Stimulated activated CD4-positive, alpha-beta T cell treated with anti-CD3 and anti-CD28 coated beads, Interleukin-1b, Interleukin-23, amount 100 ng/mL, for 1 hour (primary cell): ENCODE measurements at places on chromosomes 7 and 10.

DNA sequence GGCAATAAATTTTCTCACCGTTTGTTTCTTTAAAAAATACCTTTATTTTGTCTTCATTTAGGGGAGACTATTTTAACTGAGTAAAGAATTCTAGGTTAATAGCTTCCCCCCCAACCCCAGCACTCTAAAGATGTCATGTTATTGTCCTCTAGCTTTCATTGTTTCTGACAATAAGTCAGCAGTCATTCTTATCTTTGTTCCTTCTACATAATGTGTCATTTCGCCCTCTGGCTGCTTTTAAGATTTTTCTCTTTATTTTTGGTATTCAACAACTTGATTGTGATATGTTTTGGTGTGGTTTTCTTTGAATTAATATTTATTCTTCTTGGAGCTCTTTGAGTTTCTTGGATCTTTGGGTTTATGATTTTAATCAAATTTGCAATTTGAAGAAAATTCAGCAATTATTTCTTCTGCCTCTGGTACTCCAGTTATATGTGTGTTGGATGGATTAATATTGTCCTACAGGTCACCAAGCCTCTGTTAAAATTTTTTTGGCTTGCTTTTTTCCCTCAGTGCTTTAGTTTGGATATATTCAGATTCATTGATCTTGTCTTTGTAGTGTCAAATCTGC is 64.6 kb upstream of the ELN start:
- no peak for DNase-seq

DNA sequence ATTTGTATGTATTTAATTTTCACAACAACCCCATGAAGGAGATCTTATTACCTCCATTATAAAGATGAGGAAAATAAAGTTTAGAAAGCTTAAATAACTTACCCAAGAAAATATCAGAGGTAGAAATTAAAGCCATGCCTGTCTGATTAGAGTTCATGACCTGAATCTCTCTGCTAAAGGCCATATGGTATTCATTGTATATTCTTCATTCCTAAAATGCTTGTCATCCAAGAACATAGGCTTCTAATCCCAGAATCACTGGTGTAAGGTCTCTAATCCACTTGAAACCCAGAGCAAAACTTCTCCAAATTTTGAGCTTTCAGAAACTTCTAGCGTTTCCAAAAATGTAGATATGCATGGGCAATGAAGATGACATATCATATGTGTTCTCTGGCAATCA is 72.3 kb upstream of the YAE1 start:
- no peak for DNase-seq

GRCh38 chr10:103671126-103671895 is 177.8 kb downstream of the NEURL1 start:
- DNase-seq: no peak

DNA sequence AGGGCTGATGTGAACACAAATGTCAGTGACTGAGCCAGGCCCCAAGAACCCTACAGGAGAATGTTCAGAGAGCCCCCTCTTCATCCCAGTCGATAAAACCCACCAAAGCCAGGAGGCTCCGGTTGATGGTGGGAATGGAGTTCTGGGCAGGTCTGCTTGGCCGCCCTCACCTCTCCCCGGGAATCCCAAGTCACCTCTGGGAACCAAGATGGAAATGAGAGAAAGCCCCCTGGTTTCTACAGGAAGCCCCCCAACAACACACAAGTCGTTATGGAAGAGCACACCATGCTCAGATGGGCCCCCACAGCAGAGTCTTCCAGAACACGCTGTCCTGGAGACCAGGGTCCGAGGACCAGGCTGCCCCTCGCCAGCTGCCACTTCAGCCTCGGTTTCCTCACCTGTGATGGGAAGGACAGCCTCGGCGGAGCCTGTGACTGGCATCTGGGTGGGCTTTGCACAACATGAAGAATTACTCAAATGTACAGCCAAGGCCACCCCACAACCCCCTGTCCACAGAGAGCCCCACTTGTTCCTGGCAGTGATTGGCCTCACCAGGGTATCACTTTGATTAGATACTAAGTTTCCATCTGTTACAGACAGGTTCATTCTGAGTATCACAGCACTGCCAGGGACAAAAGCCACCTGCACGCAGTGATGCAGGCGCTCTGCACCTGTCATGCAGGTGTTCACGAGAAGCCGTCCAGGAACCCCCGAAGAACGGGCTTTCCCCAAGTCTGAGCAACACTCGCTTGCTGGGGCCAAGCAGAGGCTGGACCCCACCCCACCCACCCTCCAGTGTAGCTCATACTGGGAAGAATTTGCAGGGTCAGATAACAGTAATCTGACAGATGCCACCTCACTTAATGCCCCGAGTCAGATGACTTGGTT is 57.6 kb downstream of the MKI67 start:
- no peak for DNase-seq

GRCh38 chr7:95126053-95126709 is 198.2 kb downstream of the PON1 start:
- no peak for DNase-seq

DNA sequence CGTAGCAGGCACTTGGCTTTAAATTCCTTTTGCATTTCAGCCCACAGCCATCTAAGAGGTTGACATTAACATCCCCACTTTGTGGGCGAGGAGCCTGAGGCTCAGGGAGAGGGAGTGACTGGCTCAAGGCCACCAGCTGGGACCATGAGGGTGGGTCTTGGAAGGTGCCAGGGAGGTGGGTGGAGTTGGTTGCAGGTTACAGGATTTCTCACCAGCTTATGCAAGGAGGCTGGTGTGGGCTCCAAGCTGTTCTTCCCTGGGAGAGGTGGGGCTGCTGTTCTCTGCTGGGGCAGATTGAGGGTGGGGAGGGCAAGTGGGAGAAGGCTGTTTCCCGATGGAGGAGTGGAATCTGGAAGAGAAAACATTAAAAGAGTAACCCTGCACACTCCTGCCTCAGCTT is 14.1 kb upstream of the C10orf95 start:
- DNase-seq: no peak

- DNase-seq: no peak
Observed at GRCh38 chr7:123341102-123341501, 141.3 kb upstream of the SLC13A1 start.
